ENCODE measurements at places on chromosomes 13 and 19. TPM values are rescaled to one million over a fixed set of nuclear protein-coding genes. Genes with fewer than 3 reads are reported as not detected.

The CACNG8 gene
- total RNA-seq: 0.16 TPM

The CNFN gene
- 17.5 TPM for total RNA-seq

The RXFP2 gene
- total RNA-seq: not detected

The ZNF8 gene
- 5.6 TPM for total RNA-seq

The STOML3 gene
- total RNA-seq: not detected

The RFPL4A gene
- not detected for total RNA-seq

The TNNI3 gene
- total RNA-seq: not detected

The KCNRG gene
- 3.0 TPM for total RNA-seq

All from gastroesophageal sphincter (tissue), 4 donors.